Aorta (tissue), 5 donors: ENCODE measurements at places on chromosomes 4 and X. TPM values are rescaled to one million over a fixed set of nuclear protein-coding genes. Genes with fewer than 3 reads are reported as not detected.
A peak's percentile ranks its signal among the peaks of the same experiment; 100 is the strongest.

Gene SLC10A6
- polyA plus RNA-seq, result not detected

DNA sequence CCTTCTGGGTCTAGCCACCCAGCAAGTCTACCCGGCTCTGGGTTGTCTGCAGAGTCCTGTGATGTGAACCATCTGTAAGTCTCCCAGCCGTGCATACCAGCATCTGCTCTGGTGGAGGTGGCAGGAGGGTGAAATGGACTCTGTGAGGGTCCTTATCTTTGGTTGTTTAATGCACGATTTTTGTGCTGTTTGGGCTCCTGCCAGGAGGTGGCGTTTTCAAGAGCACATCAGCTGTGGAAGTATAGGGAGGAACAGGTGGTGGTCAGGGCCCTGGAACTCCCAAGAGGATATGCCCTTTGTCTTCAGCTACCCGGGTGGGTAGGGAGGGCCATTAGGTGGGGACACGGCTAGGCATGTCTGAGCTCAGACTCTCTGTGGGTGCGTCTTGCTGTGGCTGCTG is 66.5 kb upstream of the ZFP42 start:
- no peak for DNase-seq

Gene SCARB2
- 73.6 TPM for polyA plus RNA-seq

- no peak for DNase-seq
Measured at GRCh38 chr4:77015390-77015789, 60.4 kb downstream of the CCNI start.

DNA sequence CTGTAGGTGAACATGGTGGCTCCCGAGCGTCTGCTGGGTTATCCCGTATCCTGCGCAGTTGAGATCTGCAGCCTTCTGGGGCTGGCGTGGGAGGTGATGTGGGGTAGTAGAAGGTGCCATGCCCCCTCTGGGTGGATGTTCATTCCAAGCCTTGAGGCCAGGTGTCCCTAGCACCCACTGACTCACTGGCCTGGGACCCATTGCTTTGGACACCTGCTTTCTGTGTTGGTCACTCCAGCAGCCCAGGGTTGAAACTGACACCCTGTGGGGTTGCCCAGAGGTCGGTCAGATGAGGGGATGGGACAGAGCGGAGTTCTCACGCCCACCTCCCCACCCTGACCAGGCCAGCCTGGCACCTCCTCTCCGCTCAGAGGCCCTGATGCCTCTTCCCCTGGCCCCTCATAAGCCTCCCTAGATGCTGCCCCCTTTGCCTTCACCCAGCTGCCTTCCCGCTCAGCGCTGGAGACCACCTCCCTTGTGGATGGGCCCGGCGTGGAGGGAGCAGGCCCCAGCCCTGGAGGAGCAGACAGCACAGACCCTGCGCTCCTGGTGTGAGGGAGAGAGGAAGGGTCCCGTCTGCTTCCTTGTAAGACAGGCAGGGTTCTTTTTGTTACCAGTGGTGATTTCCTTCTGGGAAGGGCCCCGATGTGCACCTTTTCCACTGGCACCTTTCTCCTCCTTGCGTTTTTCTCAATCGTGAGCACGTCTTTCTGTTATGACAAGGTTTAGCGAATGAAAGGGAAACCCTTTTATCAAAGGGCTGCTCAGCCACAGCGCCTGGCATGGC is 2.0 kb downstream of the DOK7 start:
- no peak for DNase-seq

Gene OCRL
- 10.6 TPM for polyA plus RNA-seq

DNA sequence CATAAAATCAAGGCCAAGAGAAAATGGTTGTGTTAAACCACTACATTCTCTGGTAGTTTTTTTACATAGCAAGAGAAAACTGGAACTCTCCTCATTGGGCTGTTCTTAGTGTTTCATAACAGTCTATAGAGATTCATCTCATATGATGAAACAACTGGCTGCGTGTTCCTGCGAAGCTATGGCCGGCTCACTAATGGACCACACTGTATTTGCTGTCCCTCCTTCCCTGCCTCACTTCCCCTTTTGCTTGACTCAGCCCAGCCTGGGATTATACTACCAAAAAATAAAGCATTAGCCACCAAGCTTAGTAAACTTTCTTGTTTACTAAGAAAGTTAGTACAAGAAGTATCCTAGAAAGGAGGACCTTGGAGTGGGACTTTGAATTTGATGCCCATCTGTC is 31.6 kb upstream of the LSM6 start:
- no peak for DNase-seq

- no peak for DNase-seq
Measured at GRCh38 chrX:18039023-18039422, 177.9 kb upstream of the RAI2 start.

Gene BTC
- 6.0 TPM for polyA plus RNA-seq

DNA sequence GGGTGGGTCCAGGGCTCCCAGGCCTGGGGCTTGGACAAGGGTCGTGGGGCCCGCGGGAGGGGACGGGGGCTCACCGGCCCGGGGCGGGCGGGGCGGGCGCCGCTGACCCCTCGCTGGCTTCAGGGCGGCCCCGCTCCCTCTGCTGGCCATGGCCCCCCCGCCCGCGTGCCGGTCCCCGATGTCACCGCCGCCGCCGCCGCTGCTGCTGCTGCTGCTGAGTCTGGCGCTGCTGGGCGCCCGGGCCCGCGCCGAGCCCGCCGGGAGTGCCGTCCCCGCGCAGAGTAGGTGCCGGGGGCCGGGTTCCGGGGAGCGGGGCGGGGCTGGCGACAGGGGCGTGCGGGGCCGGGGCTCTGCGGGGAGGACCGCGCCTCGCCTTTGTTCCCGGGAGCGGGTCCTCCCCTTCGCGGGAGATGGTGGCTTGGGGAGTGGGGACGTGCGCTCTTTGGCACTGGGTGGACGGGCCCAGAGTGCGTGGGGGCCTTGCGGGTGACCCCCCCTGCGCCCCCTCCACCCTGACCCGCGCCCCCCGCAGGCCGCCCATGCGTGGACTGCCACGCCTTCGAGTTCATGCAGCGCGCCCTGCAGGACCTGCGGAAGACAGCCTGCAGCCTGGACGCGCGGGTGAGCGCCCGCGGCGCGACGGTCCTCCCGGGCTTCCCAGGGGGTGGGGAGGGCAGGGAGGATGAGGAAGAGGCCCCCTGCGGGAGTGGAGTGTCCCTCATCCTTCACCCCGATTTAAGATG is 16.8 kb upstream of the NAT8L start:
- DNase-seq, result peak; percentile 78

GRCh38 chrX:134431894-134432293 is 28.1 kb upstream of the HPRT1 start:
- DNase-seq, result no peak

Gene XAGE2
- polyA plus RNA-seq, result 0.90 TPM

Gene CFI
- polyA plus RNA-seq, result 1.9 TPM

DNA sequence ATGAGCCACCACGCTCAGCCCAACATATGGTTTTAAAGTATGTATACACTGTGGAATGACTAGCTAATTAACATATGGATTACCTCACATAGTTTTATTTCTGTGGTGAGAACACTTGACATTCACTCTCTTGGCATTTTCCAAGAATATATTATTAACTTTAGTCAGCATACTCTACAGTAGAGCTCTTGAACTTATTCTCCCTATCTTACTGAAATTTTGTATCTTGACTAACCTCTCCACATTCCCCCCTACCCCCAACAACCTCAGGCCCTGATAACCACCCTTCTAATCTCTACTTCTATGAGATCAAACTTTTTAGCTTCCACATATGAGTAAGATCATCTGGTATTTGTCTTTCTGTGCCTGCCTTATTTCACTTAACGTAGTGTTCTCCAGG is 38.6 kb upstream of the AGA start:
- no peak for DNase-seq

Gene FGF13
- 12.9 TPM for polyA plus RNA-seq

DNA sequence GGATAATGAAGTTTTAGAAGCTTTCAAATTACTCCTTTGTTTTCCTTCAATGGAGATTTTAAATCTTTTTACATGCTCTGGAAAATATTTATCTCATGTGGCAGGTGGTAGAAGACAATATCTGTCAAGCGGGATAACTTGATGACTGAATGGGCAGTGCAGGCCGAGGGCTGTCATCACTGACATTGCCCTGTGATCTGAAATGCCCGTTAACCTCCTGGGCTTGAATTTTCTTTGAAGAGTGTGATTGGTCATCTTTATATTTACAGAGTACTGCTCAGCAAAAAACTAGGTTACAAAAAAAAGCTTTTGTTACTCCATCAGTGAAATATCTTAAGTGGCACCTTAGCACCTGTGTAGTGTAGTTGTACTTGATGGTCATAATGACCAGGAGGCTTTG is 147.5 kb downstream of the GATB start:
- DNase-seq, result no peak

Gene ADAM29
- polyA plus RNA-seq, result not detected

GRCh38 chr4:3124070-3124767 is 49.7 kb downstream of the HTT start:
- no peak for DNase-seq

Gene NLRP2B
- not detected for polyA plus RNA-seq

- DNase-seq, result no peak
Measured at GRCh38 chr4:8383451-8384160, 56.9 kb downstream of the ACOX3 start.

DNA sequence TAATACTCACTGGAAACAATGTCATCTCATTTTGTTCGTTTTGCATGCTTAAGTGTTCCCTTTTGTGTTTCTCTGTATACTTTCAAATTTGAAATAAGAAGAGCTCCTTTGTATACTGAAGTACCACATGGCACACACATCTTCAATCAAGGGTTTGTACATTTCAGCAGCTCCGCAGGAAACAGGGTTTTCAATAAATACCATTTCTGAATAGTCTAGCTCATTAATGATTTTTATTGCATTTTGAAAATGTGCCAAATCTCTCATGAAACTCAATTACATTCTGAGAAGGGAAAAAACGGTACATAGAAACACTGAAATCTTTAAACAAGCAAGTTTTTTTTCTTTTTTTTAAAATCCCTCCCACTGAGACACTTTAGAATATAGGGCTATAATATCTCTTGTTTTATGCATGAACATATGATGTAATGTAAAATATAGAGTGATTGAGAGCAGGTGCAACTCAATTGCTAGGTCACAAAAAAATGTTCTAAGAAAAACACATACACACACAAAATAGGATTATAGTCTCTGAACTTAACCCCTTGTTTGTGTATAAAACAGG is 914.2 kb upstream of the PCDH7 start:
- DNase-seq, result no peak

Gene PNPLA4
- polyA plus RNA-seq, result 8.8 TPM

- no peak for DNase-seq
Measured at GRCh38 chr4:173281406-173282255, 52.5 kb downstream of the HMGB2 start.

DNA sequence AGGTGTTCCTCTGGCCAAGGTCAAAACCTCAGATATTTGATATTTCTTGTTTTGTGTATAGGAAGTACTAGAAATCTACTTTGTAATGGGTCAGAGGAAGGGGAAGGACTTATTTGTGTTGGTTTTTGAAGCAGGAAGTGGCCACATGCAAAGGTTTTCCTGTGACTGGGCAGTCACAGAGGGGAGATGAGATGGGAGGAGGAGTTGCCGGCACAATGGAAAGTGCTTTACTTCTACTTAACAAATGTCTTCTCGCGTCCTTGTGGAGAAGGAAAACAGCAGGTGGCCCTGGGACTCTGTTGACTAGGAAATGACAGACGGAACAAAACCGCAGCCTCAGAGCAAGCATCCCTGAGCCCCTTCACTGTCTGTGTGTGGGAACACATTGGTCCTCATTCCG is 46.6 kb downstream of the SHROOM2 start:
- DNase-seq, result no peak

Gene PRKX
- 10.3 TPM for polyA plus RNA-seq

DNA sequence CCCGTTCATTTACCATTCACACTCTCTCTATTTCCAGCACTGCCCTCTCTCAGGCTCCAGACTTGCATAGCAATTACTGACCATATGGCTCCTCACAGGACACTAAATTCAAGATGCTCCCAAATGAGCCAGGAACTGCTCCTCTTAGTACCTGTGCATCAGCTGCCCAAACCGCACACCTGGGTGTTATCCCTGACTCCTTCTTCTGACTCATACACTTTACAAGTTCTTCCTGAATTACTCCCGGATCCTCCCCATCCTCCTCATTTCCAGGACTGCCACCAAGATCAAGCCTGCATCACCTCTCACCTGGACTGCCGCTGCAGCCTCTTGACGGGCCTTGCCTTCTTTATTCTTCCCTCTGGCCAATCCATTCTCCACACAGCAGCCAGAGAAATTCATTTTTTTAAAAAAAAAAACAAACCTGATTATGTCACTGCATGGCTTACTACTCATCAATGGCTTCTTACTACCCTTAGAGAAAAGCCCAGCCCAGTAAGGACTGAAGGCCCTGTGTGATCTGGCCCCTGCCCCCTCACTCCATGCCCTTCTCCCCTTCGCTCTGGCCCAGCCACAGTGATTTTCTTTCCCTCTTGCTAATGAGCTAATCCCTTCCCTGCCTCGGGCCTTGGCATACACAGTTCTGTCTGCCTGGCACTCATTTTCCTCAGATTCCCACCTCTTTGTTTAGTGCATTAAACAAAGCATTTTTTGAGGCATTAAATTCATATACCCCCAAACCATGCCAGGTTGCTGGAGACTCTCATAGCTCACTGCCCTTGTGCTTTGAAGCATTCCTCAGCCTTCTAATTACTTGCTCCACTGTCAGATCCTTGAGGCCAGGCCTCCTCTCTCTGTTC is 92.0 kb downstream of the PDGFRA start:
- DNase-seq, result no peak

DNA sequence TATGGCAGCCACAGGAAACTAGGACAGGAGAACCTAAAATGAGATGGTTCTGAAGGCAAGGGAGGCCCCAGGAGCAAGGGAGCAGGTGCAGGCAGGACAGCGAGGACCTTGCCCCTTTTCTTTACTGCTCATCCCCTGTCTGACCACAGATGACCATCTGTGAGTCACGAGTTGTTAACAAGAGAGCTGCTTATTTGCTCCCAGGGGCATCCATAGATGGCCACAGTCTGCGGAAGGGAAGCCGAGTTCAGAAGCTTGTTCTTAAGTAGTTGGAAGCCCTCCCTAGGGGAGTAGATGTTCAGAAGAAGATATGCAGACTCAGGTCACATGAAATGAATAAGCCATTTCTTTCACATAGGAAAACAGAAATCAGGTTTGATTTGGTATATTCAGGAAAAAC is 69.4 kb downstream of the EVC2 start:
- no peak for DNase-seq
